Cardiac muscle cell (in vitro differentiated cells and primary cell): ENCODE measurements at places on chromosomes 7 and 10. TPM values are rescaled to one million over a fixed set of nuclear protein-coding genes. Genes with fewer than 3 reads are reported as not detected.
A peak's percentile ranks its signal among the peaks of the same experiment; 100 is the strongest.

Gene NXPH1
- 0.95 and 2.2 TPM in 2 replicates for total RNA-seq

DNA sequence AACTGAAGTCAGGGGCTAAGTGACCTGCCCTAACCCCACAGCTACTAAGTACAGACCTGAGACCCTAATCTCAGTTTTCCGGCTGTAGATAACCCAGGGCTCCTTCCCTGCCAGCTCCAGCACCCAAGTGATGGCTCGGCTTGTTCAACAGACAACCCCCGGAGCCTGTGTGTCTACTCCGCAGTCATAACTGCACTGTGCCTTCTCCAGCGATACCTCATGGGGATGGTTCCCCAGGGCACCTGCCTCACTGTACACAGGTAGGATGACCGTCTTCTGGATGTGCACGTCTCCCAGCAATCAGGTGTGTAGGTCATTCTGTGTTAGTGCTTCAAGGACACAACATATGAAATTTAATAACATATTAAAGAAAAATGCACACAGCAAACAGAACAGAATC lies 37.1 kb downstream of the CPXM2 start:
- H3K4me3 ChIP-seq: no peak overlapping the region
- H3K27me3 ChIP-seq: no peaks in the 10 kb centered on the region

DNA sequence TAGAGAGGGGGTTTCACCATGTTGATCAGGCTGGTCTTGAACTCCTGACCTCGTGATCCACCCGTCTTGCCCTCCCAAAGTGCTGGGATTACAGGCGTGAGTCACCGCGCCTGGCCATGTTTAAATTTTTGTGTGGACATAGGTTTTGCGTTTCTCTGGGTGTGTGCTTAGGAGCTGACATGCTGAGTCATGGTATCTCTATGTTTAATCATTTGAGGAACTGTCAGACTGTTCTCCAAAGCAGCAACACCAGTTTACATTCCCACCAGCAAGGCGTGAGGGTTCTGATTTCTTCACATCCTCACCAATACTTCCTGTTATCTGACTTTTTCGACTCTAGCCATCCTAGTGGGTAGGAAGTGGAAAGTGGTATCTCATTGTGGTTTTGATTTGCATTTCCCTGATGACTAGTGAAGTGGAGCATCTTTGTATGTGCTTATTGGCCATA lies 153.7 kb downstream of the DNAJB6 start:
- peak; percentile 72 for DNase-seq
- no peaks in the 10 kb centered on the region for H3K27me3 ChIP-seq
- H3K36me3 ChIP-seq: no peaks in the 10 kb centered on the region
- no peak overlapping the region for H3K27ac ChIP-seq
- H3K4me3 ChIP-seq: no peak overlapping the region
- H3K4me1 ChIP-seq: no peaks in the 10 kb centered on the region

DNA sequence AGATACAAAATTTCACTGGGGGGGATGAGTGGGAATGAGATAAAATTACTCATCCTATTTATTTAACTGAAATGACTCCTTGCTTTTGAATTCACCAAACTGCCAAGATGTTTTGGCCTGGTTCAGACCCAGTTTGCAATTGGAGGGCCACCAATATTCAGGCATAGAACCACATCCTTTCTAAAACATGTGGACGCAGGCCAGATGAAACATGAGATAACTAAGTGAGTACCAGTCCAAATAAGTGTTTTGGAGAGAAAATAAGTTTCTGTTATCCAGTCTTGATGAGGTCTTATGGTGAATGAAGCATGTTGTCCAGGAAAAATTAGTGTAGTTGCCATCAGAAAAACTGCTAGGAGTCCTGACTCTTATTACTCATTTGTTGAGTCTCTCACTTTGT lies 36.3 kb upstream of the PDK4 start:
- DNase-seq: no peak
- H3K4me1 ChIP-seq: no peaks in the 10 kb centered on the region
- no peak overlapping the region for H3K4me3 ChIP-seq

DNA sequence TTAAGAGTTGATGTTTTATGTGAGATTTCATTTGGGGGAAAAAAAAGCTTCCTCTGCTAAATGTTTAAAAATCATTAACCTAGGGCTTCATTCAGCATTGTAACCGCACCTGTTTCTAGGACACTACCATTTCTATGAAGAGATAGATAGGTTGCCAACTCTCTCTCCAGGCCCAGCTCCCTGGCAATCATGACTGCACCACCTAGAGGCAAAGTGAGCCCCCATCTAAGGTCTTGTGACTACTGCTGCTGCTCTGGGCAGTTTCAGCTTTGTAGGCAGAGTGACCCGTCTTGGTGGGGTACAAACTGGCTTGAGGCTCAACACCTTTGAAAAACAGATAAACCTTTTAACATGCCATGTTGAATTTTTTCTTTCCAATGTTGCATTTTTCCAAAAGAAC lies 27.3 kb upstream of the MRC1 start:
- no peak overlapping the region for H3K4me3 ChIP-seq
- no peaks in the 10 kb centered on the region for H3K27me3 ChIP-seq

DNA sequence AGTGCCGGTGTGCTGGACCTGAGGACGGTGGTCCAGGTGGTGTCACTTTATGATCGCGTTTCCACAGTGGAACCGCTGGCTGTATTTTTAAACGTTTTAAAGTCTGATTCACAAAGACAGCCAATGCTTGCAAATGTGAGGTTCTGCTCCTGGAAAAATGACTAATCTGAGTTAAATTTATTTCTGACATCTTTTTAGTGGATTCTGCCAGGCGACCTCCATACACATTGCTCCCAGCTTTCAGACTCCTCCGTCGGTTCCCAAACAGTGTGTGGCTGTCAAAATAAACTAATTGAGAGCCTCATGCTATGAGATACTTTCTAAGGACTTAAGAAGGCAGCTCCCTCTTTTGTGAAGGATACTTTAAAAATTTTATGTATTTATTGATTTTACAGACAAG lies 12.7 kb upstream of the TTYH3 start:
- H3K27ac ChIP-seq: no peak overlapping the region
- no peak for DNase-seq
- peaks cover 37% of the 10 kb centered on the region for H3K4me1 ChIP-seq
- no peaks in the 10 kb centered on the region for H3K36me3 ChIP-seq
- no peak overlapping the region for H3K4me3 ChIP-seq

- no peak overlapping the region for H3K4me3 ChIP-seq
- H3K4me1 ChIP-seq: no peaks in the 10 kb centered on the region
- no peak for DNase-seq
- H3K36me3 ChIP-seq: no peaks in the 10 kb centered on the region
- no peak overlapping the region for H3K27ac ChIP-seq
These were observed 277.4 kb downstream of the AGMO start for GRCh38 chr7:15284396-15284795.
